ENCODE measurements at places on chromosomes 2 and 18.

DNA sequence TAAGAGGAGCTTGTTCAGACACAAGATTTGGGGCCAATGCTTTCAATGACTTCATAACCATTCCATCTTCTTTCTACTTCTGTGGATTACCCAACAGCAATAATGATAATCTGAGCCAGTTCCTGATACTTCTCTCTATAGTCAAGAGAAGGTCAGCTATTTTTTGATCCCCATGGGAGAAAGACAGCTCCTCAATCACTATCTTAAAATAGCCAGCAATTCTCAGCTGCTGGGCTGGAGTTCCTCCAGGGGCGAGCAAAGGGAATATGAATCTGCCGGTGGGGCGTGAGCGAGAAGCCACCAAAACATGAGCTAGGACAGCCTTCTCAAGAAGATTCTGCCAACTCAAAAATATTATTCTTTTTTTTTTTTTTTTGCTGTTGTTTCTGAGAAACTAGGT is at the start of gene TMEM182:
Gene TMEM182 (plus strand): TSS at position 269 of the 400 bp plus-strand sequence. CDS start 187 bp downstream, outside the sequence.
- DNase-seq: no peak

DNA sequence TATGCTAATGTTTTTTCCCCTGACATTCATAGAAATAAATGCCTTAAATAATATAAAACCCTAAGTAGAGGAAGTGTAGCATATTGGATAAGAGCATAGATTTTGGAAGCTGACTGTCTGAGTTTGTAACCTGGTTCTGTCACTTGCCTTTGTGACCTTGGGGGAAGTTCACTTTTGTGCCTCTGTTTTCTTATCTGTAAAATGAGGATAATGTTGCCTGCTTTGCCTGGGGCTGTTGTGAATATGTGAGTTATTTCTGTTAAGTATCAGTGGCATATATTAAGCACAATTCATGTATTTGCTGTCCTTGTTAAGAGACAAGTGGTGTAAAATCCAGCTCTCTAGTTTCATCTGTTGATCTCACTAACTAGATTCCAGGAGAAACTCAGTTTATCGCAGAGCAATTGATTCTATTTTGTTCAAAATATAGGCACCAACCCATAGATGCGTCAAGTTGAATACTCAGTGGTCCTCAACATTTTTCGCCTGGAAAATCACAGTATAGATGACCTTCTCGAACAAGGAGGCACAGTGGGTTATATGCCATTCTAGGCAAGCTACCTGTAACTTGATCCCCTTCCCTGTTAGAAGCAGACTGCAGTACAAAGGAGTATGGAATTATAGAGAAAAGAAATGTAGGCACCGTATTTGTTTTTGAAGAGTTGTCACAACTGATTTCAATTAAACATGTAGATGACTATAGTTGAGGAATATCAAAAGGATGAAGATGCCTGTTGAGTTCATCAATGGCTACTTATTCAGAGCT is 67.0 kb downstream of the SOCS6 start:
- no peak for DNase-seq

- no peak for DNase-seq
Measured at GRCh38 chr2:135998879-135999278, 13.5 kb upstream of the DARS1 start.

- no peak for DNase-seq
Measured at GRCh38 chr2:230940471-230940815, 15.4 kb upstream of the GPR55 start.

- no peak for DNase-seq
Measured at GRCh38 chr2:99827296-99827999, 314.9 kb downstream of the AFF3 start.

Measured in stimulated activated CD8-positive, alpha-beta memory T cell treated with anti-CD3 and anti-CD28 coated beads, Interleukin-2, amount 100 ng/mL, for 48 hours (primary cell).